ENCODE measurements at places on chromosomes 5 and 9. TPM values are rescaled to one million over a fixed set of nuclear protein-coding genes. Genes with fewer than 3 reads are reported as not detected.

The TAF11L5 gene
- not detected for total RNA-seq

The SPINK4 gene
- not detected for total RNA-seq

The N4BP3 gene
- 35.4 TPM for total RNA-seq

The FBP2 gene
- not detected for total RNA-seq

The FOXI1 gene
- total RNA-seq = not detected

The SLC25A51 gene
- 49.7 TPM for total RNA-seq

The TPPP gene
- 0.19 TPM for total RNA-seq

The BTNL9 gene
- total RNA-seq = 0.13 TPM

The RAB14 gene
- total RNA-seq = 55.1 TPM

The MARVELD2 gene
- total RNA-seq = 4.4 TPM

The NIM1K gene
- total RNA-seq = not detected

The PFDN1 gene
- 48.6 TPM for total RNA-seq

The HRCT1 gene
- 0.32 TPM for total RNA-seq

The SLC46A2 gene
- total RNA-seq = not detected

The SLCO6A1 gene
- not detected for total RNA-seq

The LCN10 gene
- total RNA-seq = 0.13 TPM

The ZNF79 gene
- 11.7 TPM for total RNA-seq

The LHX6 gene
- 14.1 TPM for total RNA-seq

The ALDH1B1 gene
- total RNA-seq = 13.2 TPM

The LHFPL2 gene
- total RNA-seq = 78.5 TPM

The SARDH gene
- total RNA-seq = 0.19 TPM

The STPG3 gene
- not detected for total RNA-seq

The CD274 gene
- 29.0 TPM for total RNA-seq

The BARX1 gene
- not detected for total RNA-seq

The NRARP gene
- 28.1 TPM for total RNA-seq

The GTF3C5 gene
- total RNA-seq = 37.4 TPM

The KIF4B gene
- 0.38 TPM for total RNA-seq

The ADAMTSL1 gene
- 19.6 TPM for total RNA-seq

The GAS1 gene
- total RNA-seq = 0.63 TPM

The CERT1 gene
- 22.2 TPM for total RNA-seq

The GOLGA1 gene
- total RNA-seq = 7.4 TPM

The LRRC19 gene
- not detected for total RNA-seq

The PCDHA11 gene
- under 0.01 TPM for total RNA-seq

The CCDC180 gene
- 0.32 TPM for total RNA-seq

The PCDHGA9 gene
- 0.97 TPM for total RNA-seq

The TSLP gene
- total RNA-seq = 0.06 TPM

The LRRC14B gene
- not detected for total RNA-seq

The PCA3 gene
- total RNA-seq = under 0.01 TPM

The LRRC70 gene
- 24.0 TPM for total RNA-seq

The NRG2 gene
- 0.57 TPM for total RNA-seq

The DRD1 gene
- total RNA-seq = not detected

The IER5L gene
- 13.1 TPM for total RNA-seq

The PGM5 gene
- 108 TPM for total RNA-seq

Data from bladder microvascular endothelial cell (primary cell).